ENCODE measurements at places on chromosomes 1 and 21. TPM values are rescaled to one million over a fixed set of nuclear protein-coding genes. Genes with fewer than 3 reads are reported as not detected.

Gene SMIM1
- 7.0 TPM for total RNA-seq

Gene ORC1
- 0.50 TPM for total RNA-seq

Gene PFDN2
- total RNA-seq = 46.7 TPM

- DNase-seq = no peak
Measured at GRCh38 chr1:53135735-53136114, 6.7 kb downstream of the SLC1A7 start.

DNA sequence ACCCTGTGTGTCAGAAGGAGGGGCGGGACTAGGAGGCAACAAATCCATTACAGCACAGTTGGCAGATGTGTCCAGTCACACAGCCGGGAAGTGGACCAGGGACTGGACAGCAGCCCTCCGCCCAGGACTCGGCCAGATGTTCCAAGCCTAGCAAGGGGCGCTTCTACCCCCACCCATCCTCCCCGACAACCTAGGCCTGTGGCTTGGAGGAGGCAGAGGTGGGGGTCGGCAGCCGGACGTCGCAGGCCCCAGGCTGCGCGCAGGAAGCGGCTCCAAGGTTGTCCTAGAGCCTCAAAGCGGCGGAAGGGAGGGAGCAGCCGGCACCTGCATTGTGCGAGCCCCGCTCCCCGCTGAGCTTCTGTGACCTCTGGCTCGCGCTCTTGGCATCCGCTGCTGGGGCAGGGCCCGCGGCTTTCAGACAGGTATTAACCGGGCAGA is 20.6 kb upstream of the MYCL start:
- DNase-seq = no peak

DNA sequence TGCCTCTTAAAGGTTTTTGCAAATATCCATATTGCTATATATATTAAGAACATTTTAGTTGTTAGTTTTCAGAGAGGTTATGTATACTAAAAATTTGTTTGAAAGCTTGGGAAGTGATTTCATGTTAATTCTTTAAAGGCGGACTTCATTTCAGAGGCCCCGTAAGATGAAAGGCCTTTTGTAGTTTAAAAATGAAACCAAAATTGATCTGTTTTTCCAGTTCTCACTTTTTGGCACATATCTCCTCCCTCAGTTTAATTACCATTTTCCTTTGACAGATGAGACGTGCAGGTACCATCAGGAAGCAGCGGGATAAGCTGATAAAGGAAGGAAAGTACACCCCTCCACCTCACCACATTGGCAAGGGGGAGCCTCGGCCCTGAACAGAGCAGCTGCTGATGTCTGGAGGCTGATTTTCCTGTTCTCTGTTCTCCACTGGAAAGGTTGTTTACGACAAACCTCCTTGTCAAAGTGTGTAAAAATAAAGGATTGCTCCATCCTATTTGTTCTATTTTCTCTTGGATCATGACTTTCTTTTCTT is 8.0 kb downstream of the NDUFS5 start:
- DNase-seq = no peak

DNA sequence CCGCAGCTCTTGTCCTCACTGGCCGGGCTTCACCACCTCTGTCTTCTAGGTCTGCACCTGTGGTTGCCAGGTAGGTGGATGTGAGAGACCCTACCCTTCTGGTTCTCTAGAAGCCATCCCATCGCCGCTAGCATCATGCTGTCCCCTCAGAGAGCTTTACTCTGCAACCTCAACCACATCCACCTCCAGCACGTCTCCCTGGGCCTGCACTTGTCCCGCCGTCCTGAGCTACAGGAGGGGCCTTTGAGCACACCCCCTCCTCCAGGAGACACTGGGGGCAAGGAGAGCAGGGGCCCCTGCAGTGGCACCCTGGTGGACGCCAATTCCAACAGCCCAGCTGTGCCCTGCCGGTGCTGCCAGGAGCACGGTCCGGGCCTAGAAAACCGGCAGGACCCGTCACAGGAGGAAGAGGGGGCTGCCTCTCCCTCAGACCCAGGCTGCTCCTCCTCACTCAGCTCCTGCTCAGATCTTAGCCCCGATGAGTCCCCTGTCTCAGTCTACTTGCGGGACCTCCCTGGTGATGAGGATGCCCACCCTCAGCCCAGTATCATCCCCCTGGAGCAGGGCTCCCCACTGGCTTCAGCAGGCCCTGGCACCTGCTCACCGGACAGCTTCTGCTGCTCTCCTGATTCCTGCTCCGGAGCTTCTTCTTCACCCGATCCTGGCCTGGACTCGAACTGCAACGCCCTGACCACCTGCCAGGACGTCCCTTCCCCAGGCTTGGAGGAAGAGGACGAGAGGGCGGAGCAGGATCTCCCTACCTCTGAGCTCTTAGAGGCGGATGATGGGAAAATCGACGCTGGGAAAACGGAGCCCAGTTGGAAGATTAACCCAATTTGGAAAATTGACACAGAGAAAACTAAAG is 1.2 kb downstream of the RUSC1 start:
- no peak for DNase-seq

- no peak for DNase-seq
Measured at GRCh38 chr1:241822846-241823245, 25.2 kb upstream of the EXO1 start.
